ENCODE measurements at places on chromosomes 7 and 10. TPM values are rescaled to one million over a fixed set of nuclear protein-coding genes. Genes with fewer than 3 reads are reported as not detected.

The CDHR1 gene
- 0.75 TPM for total RNA-seq

The PALD1 gene
- total RNA-seq: 0.41 TPM

The TBX20 gene
- total RNA-seq: not detected

The CARD11 gene
- total RNA-seq: 108 TPM

The GPER1 gene
- 0.12 TPM for total RNA-seq

The HOXA9 gene
- total RNA-seq: not detected

The ACBD7 gene
- total RNA-seq: 1.7 TPM

The LIPF gene
- not detected for total RNA-seq

The CYP3A7 gene
- total RNA-seq: not detected

The FAM180A gene
- total RNA-seq: not detected

The GRM8 gene
- not detected for total RNA-seq

The C10orf143 gene
- 2.5 TPM for total RNA-seq

The SPDYE11 gene
- total RNA-seq: not detected

The LRRC4 gene
- 0.68 TPM for total RNA-seq

The GBF1 gene
- 44.0 TPM for total RNA-seq

The HDAC9 gene
- 1.1 TPM for total RNA-seq

The PLEKHA8 gene
- 10.1 TPM for total RNA-seq

The AZGP1 gene
- total RNA-seq: not detected

The ASB10 gene
- total RNA-seq: not detected

The CALCR gene
- not detected for total RNA-seq

The OR2A12 gene
- not detected for total RNA-seq

The STRA8 gene
- total RNA-seq: not detected

The LIPN gene
- total RNA-seq: not detected

The CLCN1 gene
- total RNA-seq: not detected

The SORCS3 gene
- not detected for total RNA-seq

The NPC1L1 gene
- not detected for total RNA-seq

The IFIT1B gene
- total RNA-seq: not detected

The NOLC1 gene
- 168 TPM for total RNA-seq

The AGBL3 gene
- total RNA-seq: 3.4 TPM

The HTR5A gene
- not detected for total RNA-seq

The FEZF1 gene
- not detected for total RNA-seq
